Heart right ventricle (tissue), 16 donors: ENCODE measurements at places on chromosomes 16 and 17. TPM values are rescaled to one million over a fixed set of nuclear protein-coding genes. Genes with fewer than 3 reads are reported as not detected.

- no peak for DNase-seq
Observed at GRCh38 chr16:75289189-75289588, 37.8 kb upstream of the BCAR1 start.

CD300LB gene
- total RNA-seq = 0.74 TPM

DNA sequence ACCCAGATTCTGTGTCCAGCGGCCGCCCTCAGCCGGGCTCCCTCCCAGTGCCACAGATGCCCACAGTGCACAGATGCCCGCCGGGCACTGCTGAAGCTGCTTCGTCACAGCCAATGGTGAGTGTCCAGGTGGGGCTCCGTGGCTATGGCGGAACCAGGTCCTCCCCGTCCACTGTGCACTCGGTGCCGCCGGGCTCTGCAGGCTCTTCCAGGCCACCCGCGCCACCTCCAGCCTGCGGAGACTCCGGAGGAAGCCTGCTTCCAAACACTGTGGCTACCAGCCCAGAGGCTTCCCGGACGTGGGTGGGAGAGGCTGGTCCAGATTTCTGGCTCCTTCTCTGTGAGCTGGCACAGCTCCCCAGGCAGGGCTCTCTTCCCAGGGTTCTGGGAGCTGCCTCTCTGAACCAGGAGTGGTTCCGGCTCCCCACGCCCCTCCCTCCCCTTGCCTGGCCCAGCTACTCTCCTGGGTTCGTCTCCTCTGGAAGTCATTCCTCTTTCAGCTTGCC, 2.8 kb upstream of the PYCR1 start:
- DNase-seq = peak; percentile 70

GRCh38 chr17:21279198-21279535, 5.3 kb upstream of the MAP2K3 start:
- no peak for DNase-seq

ASGR2 gene
- 0.20 TPM for total RNA-seq

GPR179 gene
- total RNA-seq = 0.05 TPM

CCL8 gene
- 8.3 TPM for total RNA-seq

- no peak for DNase-seq
Observed at GRCh38 chr16:75102595-75102994, 14.0 kb downstream of the LDHD start.

DNA sequence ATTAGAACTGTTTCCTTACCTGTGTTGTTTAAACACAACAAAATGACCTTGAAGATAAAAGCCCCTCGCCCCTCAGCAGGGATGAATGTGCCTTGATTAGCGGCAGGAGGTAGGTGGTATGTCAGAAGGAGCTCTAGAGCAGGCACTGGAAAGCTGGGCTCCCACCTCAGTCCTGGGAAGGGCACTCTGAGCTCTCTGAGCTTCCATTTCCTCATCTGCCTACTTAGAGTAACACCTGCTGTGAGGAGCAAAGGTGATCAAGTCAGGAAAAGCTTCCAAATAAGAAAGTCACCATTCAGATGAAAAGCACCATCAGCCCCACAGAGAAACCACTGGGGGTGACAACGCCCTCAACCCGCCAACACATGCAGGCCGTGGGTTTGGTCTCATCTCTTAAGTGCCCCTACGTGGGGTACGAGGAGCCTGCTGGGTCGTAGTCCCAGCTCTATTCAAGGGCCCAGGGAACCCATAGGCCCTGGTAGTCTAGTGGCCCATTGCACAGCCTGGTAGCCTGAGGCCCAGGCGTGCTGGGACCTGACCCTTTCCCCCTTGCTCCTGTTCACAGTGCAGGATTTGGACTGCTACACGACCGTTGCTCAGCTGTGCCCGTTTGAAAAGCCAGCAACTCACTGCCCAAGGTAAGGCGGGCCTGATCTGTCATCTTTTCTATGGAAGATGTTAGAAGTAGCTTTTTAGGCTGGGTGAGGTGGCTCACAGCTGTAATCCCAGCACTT, 57.3 kb downstream of the CRISPLD2 start:
- DNase-seq = no peak

DNA sequence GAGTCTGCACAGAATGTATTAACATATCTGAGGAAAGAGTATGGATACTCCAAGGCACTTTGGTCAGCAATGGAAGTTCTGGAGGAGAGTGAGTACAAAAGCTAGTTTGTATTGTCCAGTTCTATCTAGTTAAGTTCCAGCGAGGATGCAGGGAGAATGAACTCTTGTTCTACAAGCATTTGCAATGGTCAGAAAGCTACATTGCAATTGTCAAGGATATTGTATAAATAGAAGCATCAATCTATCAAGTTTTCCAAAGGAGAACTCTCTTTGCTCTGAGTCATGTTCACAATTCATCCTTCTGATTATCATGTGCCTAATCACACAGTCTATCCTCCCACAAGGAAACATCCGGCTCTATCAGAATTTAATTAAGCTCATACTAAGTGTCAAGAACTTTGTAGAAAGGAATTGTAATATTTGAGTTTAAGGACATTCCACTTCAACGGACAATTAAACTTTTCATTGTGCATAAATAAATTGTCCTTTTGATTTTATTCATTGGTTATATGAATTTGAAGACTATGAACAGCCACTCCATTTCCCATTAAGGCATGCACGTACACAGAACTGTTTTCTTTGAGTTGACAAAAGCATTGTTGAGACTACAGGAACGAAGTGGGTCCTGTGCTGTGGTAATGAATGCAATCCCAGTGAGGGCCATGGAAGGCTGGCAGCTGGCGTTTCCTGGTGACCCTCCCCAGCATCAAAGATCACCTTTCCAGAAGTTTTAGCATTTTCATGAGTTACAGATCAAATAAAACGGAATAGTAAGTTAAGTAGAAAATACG, 973.5 kb upstream of the GOT2 start:
- DNase-seq = no peak

DNA sequence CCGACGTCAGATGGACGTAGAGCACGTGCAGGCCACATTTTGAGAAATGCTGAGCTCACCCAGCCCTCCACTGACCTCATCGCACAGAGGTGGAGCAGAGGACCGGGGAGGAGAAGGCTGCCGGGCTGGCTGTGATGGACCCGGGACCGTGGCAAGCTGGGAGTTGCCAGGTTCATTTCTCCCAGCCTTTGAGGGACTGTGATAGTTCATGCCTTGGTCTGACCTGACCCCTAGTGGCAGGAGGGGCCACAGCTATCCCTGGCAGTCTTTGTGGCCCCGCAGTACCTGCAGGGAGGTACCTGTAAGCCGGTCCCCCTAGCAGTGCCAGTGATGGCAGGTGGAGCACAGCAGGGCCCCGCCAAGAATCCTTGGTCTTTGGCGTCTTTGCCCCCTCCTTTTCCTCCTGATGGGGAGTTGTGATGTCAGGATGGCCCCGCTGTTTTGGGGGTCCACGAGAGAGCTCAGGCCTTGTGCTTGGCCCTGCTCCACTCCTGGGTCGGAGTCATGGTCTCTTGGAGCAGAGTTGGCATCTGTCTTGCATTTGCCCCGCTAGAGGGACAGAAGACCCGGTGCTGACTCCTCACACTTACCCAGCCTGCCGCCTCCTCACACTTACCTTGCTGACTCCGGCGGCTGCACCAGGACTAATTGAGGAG, 50.4 kb downstream of the OR1D5 start:
- DNase-seq = peak; percentile 53

MYH3 gene
- 0.73 TPM for total RNA-seq

DNA sequence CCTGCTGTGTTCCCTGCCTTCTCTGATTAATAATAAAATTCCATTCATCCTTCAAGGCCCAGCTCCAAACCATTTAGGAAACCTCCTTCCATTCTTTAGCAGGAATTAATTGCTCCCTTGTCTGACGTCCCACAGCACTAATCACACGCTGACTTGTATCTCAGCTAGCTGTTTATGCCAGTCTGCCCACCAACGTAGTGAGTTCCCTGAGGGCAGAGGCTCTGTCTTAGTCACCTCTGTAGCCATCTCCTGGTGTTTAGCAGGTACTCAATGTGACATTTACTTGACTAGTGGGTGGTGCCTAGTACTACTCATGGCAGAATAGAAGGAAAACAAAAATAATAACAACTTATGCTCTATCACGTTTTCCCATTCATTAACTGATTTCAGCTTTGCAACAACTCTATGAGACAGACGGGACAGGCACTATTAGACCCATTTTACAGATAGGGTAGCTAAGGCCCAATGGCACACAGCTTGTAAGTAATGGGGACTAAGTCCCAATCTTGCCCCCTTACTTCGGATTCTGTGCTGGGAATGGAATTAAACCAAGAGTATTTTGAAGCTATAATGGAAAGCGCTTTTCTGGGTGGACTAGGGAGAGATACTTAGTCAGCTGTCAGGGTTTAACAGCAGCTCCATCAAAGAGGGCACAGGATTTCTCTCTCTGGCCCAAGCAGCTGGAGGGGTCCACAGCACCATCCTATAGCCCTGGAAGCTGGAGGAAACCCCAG, 931 bp upstream of the WIPF2 start:
- DNase-seq = no peak

DNA sequence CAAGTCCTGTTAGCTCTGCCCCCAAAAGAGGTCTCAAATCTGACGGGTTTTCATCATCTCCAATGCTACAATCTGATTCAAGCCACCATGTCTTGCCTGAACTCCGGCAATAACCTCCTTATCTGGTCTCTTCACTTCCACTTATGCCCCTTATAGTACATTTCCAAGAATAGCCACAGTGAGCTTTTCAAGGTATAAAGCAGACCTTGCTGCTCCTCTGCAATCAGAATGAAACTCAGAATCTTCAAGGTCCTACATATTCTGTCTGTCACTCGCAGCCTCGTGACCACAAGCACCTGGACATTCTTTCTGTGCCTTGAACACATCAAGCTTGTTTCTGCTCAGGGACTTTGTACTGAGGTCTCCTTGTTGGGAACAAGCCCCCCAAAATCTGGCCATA, 84.7 kb downstream of the YPEL2 start:
- no peak for DNase-seq

- no peak for DNase-seq
Observed at GRCh38 chr17:55694286-55694910, 28.3 kb downstream of the TMEM100 start.

DNA sequence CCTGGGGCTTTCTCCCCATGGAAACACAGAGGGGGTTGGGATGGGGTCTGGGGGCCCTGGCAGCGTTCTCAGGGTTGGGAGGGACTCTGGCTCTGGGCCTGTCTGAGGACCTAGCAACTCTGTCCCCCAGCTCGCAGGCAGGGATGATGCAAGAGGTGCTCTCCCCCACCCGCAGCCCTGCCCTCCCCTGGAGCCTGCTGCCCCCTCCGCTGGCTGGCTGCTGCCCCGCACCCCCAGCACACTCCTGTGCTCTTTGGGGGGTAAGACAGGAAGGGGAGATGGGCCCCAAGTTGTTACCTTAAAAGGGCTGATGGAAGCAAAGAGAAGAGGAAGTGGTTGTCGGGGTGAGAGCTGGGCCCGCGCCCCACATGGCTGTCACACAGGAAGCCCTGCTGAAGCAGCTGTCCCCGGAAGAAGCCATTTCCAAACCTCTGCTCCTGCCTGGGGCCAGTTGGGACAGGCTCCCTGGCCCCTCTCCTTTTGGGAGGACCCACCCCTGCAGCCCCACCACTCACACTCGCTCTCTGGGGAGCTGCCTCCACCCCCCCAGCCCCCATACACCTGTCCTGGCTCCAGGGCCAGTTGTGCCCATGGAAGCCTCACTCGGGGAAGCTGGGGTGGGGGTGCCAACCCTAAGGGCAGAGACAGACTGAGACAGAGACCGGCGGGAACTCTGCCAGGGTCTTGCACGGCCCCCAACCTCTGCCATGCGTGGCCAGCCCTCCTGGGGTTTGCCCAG, 2.5 kb downstream of the CORO1A start:
- DNase-seq = peak; percentile 51

SLC6A2 gene
- total RNA-seq = not detected

DNA sequence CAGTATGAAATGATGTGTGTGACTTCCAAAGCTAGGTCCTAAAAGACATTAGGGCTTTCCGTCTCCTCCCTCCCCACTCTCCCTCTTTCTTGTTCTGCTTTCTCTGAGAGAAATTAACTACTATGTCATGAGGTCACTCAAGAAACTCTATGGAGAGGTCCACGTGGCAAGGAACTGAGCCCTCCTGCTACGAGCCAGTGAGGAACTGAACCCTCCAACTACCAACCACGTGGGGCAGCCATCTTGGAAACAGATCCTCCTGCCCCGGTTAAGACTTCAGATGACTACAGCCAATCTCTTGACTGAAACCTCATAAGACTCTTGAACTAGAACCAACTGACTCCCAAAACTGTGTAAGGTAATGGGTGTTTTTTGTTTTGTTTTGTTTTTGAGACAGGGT, 4.2 kb upstream of the ALOX15 start:
- no peak for DNase-seq

DNA sequence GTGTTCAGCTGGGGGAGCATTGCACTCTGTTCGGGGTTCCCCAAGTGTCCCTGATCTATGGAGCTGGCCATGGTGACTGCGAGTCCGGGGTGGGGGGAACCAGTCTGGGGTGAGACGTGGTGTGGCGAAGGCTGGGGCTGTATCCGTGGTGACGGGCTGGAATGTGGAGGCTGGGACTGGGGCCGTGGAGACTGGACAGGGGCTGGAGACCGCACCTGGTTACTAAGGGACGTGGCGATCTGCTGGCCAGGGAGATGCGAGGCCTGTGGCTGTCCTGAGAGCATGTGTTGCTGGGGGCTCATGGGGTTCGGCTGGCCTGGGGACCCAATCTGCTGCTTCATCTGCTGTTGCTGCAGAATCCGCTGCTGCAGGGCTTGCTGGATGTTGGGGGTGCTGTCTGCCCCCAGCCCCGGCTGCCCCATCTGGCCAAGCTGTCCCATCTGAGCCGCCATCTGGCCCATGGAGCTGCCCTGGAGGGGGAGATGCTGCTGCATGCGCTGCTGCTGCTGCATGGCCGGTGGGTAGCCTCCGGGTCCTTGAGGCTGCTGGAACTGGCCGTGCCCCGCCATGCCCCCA, 10.6 kb upstream of the TRAP1 start:
- DNase-seq = no peak

MEAK7 gene
- 4.8 TPM for total RNA-seq

DNA sequence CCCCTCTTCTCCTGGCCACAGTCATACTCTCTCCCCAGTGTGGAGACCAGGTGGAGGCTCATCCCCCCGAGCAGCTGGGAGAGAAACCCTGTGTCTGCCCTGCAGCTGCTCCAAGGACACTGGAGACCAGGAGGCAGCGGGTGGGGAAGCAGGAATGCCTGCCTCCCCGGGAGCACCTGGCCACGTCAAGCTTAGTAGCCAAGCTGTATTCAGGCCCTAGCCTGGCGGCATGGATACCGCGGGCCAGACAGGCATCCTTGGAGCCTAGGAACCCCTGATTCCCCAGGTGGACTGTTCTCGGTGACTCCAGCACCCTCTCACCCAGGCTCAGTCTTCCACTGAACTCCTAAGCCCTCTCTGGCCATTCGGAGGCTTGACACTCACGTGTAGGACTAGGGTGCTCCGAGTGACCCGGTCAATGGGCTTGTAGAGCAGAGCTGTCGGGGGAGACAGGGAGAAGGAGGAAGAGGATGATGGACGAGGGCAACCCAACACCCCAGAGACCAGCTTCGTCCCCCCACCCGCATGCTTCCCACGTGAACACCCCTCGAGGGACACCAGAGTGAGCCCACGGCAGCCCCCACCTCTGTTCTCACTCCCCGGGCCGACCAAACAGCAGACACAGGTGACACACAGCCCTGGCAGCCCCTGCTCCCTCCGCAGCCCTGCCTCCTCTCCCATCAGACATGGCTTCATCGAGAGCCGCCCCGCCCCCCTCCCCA, 76.5 kb downstream of the TIMM22 start:
- DNase-seq = no peak
